ENCODE measurements at places on chromosomes 11 and 22. TPM values are rescaled to one million over a fixed set of nuclear protein-coding genes. Genes with fewer than 3 reads are reported as not detected.

The MRGPRE gene
- not detected for total RNA-seq

The CDC42EP1 gene
- 90.3 TPM for total RNA-seq

The FAM111B gene
- 2.0 TPM for total RNA-seq

The SERPINH1 gene
- total RNA-seq = 1,983 TPM

The NLRX1 gene
- 11.8 TPM for total RNA-seq

The FAT3 gene
- total RNA-seq = 0.49 TPM

The APOBEC3B gene
- total RNA-seq = 6.0 TPM

The MPEG1 gene
- under 0.01 TPM for total RNA-seq

The SNU13 gene
- 164 TPM for total RNA-seq

The YPEL4 gene
- not detected for total RNA-seq

The MRGPRX4 gene
- not detected for total RNA-seq

The ABCG4 gene
- not detected for total RNA-seq

The CARD10 gene
- 5.8 TPM for total RNA-seq

The LRRC32 gene
- total RNA-seq = 46.7 TPM

The OR8A1 gene
- not detected for total RNA-seq

The TEF gene
- total RNA-seq = 4.2 TPM

The C22orf42 gene
- not detected for total RNA-seq

The SLC7A4 gene
- not detected for total RNA-seq

The KRTAP5-8 gene
- total RNA-seq = not detected

The APOBEC3C gene
- total RNA-seq = 19.0 TPM

The GPHA2 gene
- total RNA-seq = not detected

The SPDYC gene
- total RNA-seq = not detected

The SCN4B gene
- total RNA-seq = not detected

The MLC1 gene
- total RNA-seq = 1.6 TPM

The RIC3 gene
- not detected for total RNA-seq

The FGF4 gene
- not detected for total RNA-seq

The NXPE4 gene
- not detected for total RNA-seq

The F2 gene
- total RNA-seq = not detected

The TYR gene
- not detected for total RNA-seq

The C1QTNF4 gene
- total RNA-seq = 0.90 TPM

The SLC35F2 gene
- 5.4 TPM for total RNA-seq

The P2RY2 gene
- total RNA-seq = not detected

The OR52I1 gene
- not detected for total RNA-seq

The CWF19L2 gene
- total RNA-seq = 3.1 TPM
